Myocyte (in vitro differentiated cells): ENCODE measurements at places on chromosomes 7 and 10.
A peak's percentile ranks its signal among the peaks of the same experiment; 100 is the strongest.

GRCh38 chr7:116273283-116273917, 63.1 kb downstream of the TES start:
- DNase-seq, result no peak

DNA sequence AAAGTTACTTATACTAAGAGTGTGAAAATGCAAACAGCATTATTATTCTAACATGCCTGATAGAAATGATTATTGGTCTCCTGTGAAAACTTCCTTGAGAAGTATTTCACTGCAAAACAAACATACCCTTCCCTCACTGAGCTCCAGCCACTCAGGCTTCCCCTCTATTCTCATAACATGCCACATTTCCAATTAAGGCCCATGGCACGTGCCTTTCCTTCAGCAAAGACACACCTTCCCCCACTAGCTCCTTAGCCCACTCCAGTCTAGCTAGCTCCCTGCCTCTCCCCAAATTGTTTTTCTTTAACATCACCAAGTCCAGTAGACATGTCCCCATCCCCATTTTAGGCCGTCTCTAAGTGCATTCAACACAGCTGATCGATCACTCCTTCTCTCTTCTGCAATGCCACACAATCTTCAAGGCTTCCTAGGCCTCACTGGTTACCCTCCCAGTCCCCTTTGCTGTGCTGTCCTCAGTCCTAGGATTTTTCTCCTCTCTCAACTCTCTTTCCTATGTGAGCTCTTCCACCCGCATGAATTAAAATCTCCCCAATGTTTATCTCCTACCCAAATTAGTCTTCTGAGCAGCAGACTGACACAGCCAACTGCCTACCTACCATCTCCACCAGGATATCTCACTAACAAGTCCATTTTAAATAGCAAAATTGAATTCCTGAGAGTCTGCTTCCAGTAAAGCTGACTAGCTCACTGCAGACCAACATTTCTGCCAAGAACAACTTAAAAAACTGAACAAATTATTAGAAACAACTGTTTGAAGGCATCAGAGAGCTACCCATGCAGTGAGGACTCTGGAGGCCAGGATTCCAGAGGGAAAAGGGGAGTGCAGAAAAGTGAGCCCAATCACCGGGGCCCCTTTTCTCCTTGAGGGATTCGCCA, 11.9 kb downstream of the CYTH3 start:
- peak; percentile 50 for DNase-seq

GRCh38 chr7:117844678-117845077, 28.6 kb downstream of the CTTNBP2 start:
- DNase-seq, result no peak

DNA sequence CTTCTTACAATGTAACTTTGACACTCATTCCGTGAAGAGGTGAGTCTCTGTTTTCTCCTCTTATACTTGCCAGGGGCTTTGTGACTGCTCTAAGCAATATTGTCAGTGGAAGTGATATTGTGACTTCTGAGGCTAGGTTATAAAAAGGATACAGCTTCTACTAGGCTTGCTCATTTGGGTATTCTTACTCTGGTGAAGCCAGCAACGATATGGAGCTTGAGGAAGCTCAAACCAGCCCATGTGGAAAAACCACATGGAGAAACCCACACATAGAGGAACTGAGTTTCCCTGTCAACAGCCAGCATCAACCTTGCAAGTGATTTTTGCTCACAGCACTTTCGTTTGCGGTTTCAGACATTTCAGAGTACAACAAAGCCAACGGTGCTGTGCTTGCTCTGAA, 149.6 kb upstream of the SEMA3E start:
- no peak for DNase-seq

DNA sequence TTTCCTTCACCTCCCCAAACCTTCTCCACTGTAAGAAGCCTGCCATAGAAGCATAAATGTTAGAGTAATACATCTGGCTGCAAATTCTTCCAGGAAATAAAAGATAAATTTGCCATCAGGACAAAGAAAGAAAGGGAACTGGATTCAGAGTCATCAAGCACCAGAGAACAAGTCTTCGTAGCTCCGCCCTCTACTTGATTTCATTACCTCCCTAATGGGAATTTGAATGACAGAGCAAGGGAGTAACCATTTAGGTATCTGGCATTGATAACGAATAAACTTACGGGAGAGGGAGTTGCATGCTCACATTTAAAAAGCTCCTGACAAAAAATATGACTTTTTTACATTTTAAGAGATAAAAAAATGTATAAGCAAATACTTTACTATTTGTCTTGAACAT, 263.4 kb downstream of the NEBL start:
- no peak for DNase-seq

DNA sequence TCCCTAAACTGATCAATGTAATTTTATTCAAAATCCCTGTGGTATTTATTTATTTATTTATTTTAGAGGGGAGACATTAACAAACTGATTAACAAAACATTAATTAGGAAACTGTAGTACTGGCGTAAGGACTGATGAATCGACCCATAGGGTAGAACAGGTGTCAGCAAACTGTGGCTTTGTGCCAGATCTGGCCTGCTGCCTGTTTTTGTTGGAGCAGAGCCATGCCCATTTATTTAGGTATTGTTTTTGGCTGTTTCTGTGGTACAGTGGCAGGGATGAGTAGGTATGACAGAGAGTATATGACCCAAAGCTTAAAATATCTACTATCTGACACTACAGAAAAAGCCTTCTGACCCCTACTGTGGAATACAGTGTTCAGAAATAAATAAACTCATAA, 332.5 kb upstream of the ETV1 start:
- peak; percentile 51 for DNase-seq

DNA sequence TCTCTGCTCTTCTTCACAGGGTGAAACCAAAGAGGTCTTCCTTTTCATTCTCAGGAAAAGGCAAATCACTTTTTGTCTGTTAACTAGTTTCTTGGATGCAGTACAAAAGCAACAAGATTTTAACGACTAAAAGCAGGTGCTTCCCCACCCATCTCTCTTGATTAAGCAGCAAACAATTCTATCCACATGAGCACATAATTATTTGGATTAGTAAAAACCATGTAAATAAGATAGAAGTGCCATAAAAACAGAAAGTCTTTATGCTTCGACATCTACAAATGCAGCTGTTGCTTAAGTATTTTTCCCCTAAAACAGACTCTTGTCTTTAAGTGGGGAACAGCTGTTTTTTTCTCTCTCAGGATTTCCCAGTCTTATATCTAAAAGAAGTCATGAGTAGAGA, 37.4 kb downstream of the USP54 start:
- DNase-seq, result peak; percentile 44
